ENCODE measurements at places on chromosomes 5 and 9.

DNA sequence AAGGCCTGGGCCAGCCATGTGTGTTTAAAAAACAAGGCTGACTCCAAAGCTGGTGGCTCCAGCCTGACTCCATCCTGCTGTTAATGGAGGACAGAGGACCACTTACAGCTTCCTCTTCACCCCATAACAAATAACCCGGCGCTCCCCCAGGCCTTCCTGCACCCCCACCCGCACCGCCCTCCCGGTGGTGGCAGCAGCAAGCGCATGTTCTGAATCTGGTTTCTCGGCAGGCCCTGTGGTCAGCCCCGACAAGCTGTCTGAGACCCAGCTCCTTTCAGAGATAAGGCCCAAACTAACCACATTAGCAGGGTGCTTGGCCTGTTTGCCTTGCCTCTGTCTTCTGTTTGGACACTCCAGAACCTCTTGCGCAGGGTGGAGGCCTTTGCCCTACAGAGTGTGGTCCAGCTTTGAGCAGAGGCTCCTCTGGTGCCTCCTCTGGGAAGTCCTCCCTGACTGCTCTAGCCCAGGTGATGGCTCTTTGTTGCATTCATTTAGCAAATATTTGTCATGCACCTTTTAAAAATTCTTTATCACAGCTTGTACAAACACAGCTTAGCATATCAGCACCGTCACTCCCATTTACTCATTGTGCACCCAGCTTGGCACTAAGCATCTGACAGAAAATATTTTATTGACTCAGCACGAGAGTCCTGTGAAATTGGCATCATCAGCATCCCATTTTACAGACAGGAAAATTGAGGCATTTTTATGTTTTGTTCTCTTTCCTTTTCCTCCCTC, 78.4 kb downstream of the NDFIP1 start:
- no peak for DNase-seq

GRCh38 chr9:20990867-20991266, 40.6 kb downstream of the HACD4 start:
- DNase-seq: no peak

GRCh38 chr9:125472926-125473701, 211.5 kb downstream of the GAPVD1 start:
- DNase-seq: no peak

GRCh38 chr5:153135411-153135810, 355.1 kb upstream of the GRIA1 start:
- no peak for DNase-seq

DNA sequence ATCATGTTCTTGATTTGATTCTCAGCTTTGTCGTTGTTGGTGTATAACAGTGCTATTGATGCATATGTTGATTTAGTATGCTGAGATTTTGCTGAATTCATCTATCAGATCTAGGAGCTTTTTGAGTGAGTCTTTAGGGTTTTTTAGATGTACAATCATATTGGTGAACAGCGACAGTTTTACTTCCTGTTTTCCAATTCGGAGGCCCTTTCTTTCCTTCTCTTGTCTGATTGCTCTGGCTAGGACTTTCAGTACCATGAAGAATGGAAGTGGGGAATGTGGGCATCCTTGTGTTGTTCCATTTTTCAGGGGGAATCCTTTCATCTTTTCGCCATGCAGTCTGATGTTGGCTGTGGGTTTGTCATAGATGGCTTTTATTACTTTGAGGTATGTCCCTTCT, 100.4 kb downstream of the SGCD start:
- no peak for DNase-seq

All from NCI-H187 (cell line).